ENCODE measurements at places on chromosomes 4 and X.

- DNase-seq, result no peak
These were observed 103.1 kb downstream of the PAPSS1 start for GRCh38 chr4:107616838-107617389.

DNA sequence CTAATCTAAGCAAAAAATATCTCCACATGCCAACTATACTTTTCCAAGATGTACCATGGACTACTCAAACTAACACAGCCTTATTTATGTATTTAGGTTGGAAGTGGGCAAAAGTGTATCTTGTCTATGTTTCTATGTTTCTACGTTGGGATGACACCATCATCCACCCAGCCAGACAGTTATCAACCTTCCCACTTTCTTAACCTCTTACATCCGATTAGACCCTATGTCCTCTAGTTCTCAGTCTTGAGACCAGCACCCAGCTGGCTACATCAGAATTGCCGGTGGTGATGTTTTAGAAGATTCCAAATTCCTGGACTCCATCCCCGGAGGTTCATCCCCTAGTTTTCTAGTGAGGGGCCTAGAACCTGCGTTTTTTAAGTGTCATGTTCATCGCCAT is 1.0 kb upstream of the AASDH start:
- no peak for DNase-seq

GRCh38 chrX:124256216-124256615 is 76.2 kb upstream of the TEX13D start:
- DNase-seq, result no peak

- no peak for DNase-seq
These were observed 59.2 kb upstream of the PARM1 start for GRCh38 chr4:74873545-74874301.

DNA sequence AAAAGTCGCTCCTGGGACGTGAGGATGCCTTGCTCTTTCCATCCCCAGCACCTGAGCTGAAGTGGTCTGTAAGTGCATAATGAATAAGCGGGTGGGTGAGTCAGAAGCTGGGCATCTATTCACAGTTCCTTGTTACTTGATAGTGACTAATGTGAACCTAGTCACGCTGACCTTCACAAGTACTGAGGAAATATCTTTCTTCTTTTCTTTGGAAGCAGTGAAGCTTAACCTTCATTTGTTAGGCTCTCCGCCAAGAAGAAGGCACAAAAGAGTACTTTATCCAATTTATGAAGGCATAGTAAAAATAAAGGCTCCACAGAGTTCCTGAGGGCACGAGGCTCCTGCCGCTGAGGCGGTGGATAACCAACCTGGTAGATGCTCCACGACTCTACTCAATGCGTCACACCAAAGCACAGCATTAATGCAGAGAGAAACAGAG is 475.7 kb upstream of the SLIT2 start:
- peak; percentile 80 for DNase-seq

- DNase-seq, result peak; percentile 95
These were observed 82.2 kb downstream of the STOX2 start for GRCh38 chr4:183986971-183987946.

DNA sequence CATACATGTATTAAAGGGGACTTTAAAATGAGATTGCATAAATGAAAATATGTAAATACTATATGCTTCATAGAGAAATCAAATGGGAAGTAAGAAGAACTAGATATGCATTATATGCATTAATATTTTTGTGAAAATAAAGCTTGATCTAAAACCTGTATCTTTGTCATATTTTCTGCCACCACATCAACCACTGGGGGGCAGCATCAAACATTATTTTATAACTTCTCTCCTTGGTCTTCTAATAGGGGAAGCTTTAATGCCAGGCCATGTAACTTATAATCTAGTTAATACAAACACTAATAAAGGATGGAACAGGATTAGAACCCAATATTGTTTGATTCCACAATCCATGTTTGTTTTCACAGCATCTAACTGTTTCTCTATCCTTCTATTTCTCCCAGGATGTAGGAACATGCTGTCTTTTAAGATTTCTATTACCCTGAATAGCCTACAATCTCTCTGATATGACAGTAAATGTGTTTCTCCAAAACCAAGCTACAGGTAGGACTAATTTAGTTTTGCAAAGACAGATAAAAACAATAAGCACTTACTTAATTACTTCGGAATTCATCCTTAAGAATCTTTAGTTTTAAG is 10.0 kb downstream of the QRFPR start:
- DNase-seq, result no peak

GRCh38 chrX:11105080-11105479 is 6.1 kb upstream of the HCCS start:
- peak; percentile 16 for DNase-seq

DNA sequence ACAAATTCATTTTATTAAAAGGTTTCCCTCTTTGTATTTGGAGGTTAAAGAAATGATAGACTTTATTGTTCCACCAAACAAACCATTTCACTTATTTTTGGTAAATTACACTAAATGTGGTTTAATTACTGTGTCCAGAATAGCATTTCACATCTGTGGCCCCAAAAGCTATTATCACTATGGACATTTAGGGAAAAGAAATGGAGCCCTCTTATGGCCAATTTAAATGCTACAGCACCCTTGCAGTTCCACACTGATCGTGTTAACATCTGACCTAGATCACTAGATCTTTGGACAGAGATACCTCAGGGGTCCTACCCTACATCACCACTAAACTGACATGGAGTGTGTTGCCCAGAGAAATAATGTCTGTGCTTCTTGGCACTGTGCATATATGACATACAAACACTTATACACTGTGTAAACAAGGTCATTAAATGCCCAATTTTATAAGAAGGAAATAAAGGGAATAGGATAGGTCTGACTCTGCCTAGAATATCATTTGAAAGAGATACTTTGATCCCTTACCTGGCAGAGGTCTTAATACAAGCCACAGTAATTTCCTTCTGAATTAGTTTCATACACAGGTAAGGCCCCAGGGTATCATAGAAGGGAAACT is 163.9 kb downstream of the KDR start:
- DNase-seq, result no peak

DNA sequence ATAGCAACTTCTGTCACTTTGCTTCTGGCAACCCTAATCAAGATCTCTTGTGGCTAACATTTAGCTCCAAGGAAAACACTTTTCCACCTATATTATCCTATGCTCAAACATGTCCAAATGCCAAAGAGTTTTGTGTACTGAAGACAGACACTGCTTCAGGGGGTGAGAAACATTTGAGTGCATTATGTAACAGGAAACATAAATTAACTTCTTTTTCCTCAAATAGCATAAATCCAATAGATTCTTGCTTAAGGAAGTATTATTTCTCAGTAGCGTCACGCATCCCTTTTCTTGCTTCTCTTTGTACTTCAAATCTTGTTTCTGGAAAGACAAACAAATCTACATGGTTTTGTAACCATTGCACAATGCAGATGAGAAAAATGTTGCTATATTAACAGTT is 839.1 kb downstream of the GLUD2 start:
- DNase-seq, result no peak

DNA sequence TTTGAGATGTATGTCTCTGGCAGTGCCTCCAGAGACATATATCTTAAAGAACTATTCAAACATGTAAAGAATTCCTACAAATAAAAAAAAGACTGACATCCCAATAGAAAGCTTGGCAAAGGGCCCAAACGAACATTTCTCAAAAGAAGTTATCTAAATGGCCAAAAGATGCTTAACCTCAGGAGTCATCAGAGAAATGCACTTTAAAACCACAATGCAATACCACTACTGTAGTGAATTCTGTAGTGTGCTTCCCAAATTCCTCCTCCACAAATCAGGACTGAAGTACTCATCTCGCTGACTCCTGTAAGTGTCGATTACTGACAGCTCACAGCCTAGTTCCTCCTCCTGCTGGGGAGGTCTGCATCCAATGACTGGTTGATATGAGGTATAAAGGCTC is 129.0 kb upstream of the MAMLD1 start:
- DNase-seq, result no peak

DNA sequence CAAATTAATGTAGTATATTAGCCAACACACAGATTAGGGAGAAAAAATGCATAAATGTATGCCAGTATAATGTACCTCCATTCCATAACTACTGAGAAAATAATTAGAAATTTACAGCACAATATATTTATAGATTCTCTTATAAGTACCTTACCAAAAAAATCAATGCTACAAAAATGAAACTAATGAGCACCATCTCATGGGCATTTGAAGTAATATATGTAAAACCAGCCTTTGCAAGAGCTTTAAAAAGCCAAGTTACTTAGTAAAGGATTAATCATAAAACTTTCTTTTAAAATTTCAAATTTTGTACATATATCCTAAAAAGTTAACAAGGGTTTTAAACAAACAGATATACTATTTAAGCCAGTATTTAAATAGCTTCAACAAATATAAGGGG is 43.2 kb downstream of the LRBA start:
- DNase-seq, result no peak

GRCh38 chrX:84724576-84724975 is 222.3 kb upstream of the HDX start:
- no peak for DNase-seq

- no peak for DNase-seq
These were observed 44.9 kb downstream of the MMRN1 start for GRCh38 chr4:89939546-89939945.

- peak; percentile 10 for DNase-seq
These were observed 24.4 kb downstream of the SYAP1 start for GRCh38 chrX:16743604-16744325.

- no peak for DNase-seq
These were observed 41.9 kb downstream of the TNIP2 start for GRCh38 chr4:2714061-2714770.

- peak; percentile 54 for DNase-seq
These were observed 8.1 kb upstream of the TBC1D25 start for GRCh38 chrX:48531358-48531959.

Measured in epithelial cell of prostate (primary cell).